Smooth muscle cell of the brain vasculature (primary cell): ENCODE measurements at places on chromosomes 3 and 15.

- no peak for DNase-seq
Measured at GRCh38 chr3:86991482-86991815, 500 bp upstream of the VGLL3 start.

GRCh38 chr15:38589502-38589901 is 24.9 kb upstream of the RASGRP1 start:
- DNase-seq, result no peak

GRCh38 chr3:52483577-52484381 is 11.4 kb upstream of the STAB1 start:
- no peak for DNase-seq

DNA sequence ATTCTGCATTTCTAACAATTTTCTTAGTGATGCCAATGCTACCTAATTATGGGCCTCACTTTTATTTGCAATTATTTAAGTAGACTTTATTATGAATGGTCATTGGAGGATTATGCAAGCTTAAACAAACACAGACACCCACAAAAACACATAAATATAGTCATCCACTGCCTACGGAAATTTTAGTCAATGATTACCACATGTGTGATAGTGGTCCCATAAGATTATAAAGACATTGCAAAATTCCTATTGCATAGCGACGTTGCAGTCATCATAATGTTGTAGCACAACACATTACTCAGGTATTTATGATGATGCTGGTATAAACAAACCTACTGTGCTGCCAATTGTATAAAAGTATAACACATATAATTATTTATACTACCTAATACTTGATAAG is 247.8 kb upstream of the ALCAM start:
- DNase-seq, result no peak

DNA sequence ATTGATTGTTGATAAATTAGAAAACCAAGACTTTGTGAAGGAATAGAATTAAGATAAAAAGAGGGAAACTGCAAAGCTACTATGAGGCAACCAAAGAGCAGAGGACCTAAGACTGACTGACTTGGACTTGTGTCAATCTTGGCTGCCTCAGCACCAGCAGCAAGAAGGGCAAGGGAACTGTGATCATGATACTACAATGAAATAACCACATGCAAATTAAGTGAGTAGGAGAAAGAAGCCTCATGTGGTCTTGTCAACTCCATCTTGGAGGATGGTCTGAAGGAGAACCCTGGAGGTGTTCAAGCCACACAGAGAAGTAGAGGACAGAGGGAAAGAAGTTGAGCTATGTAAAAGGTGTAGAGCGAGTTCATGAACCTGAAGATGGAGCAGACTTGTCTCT is 47.3 kb upstream of the THRB start:
- no peak for DNase-seq

GRCh38 chr3:43496740-43497375 is 125.0 kb downstream of the ANO10 start:
- no peak for DNase-seq
